ENCODE measurements at places on chromosomes 1 and 21.

GRCh38 chr1:235052067-235053008 lies 76.3 kb downstream of the TOMM20 start:
- DNase-seq: no peak

GRCh38 chr1:119988306-119989062 lies 81.0 kb downstream of the NOTCH2 start:
- no peak for DNase-seq

GRCh38 chr1:85976516-85977205 lies 179.9 kb downstream of the COL24A1 start:
- DNase-seq: no peak

DNA sequence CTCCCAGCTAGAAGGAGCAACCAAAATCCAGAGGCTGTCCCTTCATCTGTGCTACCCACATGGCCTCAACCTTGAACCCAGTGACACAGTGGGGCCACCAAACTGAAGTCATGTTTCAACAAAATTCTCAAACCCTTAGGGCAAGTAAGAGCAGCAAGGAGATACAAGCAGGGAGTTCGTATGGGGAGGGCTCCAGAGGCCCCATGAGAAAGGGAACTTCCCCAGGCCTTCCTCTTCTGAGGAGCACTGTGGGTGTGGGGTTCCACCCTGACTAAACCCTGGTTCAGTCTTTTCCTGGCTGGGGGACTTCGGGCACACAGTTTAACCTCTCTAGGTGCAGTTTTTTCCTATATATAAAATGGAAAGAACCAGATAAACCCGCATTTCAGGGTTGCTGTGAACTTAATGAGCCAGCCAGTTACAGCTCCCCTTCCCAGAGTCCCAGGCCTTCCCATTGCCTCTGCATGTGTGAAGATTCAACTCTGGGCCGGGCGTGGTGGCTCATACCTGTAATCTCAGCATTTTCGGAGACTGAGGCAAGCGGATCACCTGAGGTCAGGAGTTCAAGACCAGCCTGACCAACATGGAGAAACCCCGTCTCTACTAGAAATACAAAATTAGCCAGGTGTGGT lies 8.0 kb upstream of the THEMIS2 start:
- DNase-seq: peak; percentile 39

GRCh38 chr1:169099561-169099960 lies 6.9 kb upstream of the ATP1B1 start:
- DNase-seq: no peak

DNA sequence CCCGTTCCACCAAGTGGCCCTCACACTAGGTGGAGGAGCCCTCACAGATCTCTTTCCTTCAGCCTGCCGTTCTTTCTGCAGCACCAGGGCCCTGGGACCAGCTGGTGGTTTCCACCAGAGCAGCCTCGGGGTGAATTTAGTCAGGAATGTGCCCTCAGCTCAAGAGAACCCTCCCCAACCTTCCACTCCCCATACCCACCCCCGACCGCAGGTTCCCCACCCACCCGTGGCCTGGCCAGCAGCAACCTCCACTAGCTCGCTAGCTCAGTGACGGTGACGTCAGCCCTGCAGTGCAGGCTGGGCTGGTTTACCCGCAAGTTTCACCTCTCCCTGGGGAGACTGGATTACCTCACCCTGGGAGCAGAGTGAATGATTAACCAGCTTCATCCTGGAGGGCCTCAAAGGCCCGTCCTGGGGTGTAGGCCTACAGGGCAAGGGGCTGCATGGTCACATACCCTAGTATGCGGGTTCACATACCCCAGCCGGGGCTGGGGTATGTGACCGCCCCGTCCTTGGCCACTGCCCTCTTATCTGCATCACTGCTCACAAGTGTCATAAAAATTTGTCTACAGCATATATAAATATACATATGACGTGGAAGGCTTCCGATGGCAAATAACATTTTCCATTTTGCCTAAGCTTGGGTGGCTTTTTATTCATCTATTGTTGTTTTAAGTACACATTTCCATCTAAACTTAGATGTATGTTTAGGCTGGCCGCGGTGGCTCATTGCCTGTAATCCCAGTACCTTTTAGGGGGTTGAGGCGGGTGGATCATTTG lies 24.5 kb downstream of the ELF3 start:
- DNase-seq: no peak

DNA sequence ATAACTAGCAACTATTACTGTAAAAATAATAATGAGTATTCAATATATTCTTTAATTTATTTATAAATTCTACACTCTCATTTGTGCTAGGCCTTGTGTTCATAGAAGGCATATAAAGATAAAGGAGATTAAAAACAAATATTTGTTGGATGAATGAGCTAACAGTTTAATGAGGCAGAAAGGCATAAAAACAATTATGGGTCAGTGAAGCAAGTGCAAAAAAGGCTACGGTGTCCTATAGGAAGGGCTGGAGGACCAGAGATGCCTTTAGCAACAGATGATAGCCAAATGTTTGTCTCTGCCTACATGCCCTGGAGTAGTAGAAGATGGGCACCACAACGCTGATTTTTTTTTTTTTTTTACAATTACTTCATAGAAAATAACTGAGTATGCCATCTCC lies 45.7 kb downstream of the PTGS2 start:
- DNase-seq: no peak

DNA sequence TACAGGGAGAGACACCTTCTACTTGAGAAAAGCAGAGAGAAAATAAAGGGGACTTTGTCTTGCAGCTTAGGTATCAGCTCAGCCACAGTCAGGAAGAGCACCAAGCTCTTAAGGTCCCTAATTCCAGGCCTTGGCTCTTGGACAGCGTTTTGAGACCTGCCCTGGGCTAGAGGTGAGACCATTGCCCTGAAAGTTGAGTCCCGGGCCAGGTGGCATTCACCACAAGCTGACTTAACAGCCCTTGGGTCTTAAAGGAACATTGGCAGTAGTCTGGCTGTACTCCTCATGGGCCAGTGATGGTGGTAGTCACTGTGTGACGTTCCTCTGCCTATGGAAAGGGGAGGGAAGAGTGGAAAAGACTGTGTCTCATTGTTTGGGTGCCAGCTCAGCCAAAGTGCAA lies 11.7 kb upstream of the TNNI3K start:
- DNase-seq: no peak

GRCh38 chr1:165954940-165955339 lies 127.5 kb downstream of the UCK2 start:
- DNase-seq: no peak

- DNase-seq: no peak
Observed at GRCh38 chr21:39503123-39503762, 51.5 kb downstream of the SH3BGR start.

DNA sequence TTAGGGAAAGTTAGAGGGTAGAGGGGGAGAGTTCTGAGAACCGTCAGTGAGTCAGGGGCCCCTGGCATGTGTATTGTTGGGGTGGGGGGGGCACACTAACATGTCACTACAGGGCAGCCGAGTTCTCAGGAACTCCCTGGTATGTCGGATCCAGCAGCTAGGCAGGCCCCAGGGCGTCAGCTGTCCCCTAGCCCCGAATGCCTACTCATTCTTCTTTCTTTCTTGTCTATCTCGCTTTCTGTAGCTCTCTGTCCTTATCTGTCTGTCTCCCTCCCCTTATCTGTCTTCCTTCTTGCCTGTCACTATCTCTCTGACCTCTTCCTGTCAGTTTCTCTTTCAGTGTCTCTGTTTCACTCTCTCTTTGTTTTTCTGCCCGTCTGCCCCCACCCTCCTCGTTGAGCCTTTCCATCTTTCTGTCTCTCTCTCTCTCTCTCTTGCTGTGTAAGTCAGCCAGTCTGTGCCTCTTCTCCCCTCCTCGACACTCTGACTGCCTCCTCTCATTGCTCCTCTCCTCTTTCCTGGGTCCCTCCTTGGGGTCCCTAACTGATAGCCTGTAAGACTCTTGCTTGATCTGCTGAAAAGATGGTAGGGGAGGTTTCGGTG lies 2.4 kb downstream of the NTRK1 start:
- DNase-seq: no peak

- no peak for DNase-seq
Observed at GRCh38 chr1:158781104-158781503, at the start of gene OR6N2. TSS of gene OR6N2 (minus strand) at chr1:158781204. CDS start at chr1:158777635, 3,569 bp downstream.

- DNase-seq: no peak
Observed at GRCh38 chr1:227886993-227887696, 60.6 kb downstream of the WNT9A start.

DNA sequence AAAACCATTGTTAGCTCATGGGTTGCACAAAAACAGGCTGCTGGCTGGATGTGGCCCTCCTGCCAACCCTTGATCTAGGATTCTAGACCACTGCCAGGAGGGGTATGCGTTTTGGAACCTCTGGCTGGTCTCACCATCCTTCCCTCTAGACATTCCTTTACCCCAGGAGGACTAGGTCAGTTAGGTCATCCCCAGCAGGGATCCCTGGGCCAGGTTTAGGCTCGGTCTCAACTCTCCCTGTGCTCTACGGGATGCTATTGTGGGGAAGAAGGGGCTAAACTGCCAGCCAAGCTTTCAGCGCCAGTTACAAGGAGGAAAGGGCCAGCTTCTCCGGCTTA lies 22.7 kb downstream of the SLC2A1 start:
- DNase-seq: no peak

GRCh38 chr1:156969496-156969895 lies 49.1 kb downstream of the LRRC71 start:
- no peak for DNase-seq

DNA sequence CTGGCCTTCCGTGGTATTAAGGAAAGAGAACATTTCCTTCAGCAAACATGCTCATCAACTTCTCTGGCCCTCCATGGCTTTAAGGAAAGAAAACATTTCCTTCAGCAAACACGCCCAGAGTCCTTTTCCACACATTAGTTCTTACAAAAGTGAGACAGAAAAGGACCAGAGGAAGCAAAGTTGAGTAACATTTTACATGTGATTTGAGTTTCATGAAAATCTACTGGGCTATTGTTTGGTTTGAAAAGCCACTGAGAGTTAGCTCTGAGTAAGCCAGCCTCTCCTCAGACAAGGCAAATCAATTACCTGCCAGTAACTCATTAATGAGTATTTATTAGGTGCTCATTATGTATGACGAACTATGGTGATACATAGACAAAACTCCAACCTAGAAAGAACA lies 78.0 kb downstream of the NID1 start:
- DNase-seq: no peak

GRCh38 chr1:46679789-46680573 lies 8.3 kb downstream of the TEX38 start:
- DNase-seq: no peak

- peak; percentile 73 for DNase-seq
Observed at GRCh38 chr1:61056573-61057439, 25.6 kb upstream of the NFIA start.

DNA sequence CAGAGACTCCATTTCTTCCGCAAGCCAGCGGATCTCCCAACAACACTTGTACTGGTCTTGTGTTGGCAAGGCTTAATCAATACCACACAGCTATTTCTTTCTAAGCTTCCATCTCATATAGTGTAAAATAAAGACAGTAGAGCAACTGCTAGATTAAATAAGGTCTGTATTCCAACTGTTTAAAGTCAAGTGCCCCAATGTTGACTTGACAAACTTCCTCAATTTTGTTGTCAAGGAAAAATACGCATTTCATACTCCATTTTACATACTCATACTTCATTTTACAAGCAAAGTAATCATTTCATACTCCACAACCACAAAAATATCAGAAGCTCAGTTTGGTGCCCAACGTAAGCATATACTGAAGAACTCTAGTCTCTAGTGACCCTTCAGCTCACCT lies 143.0 kb downstream of the RERE start:
- no peak for DNase-seq

DNA sequence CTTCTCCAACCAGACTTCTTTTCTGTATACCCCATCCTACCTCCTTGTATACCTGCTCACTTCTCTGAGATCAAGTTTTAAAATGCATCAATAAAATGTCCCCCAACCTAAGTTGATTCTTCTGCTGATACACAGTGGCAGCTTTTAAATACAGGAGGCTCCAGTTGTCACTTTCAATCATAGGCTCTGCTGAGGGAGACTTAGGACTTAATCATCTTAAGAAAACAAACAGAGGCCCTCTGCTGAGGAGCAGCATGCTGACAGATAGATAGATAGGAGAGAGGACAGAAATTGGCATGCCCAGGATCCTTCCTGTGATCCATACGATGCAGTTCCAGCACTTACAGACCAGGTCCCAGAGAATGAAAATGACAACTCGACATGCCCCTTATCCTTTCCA lies 311.0 kb upstream of the PROX1 start:
- DNase-seq: no peak

DNA sequence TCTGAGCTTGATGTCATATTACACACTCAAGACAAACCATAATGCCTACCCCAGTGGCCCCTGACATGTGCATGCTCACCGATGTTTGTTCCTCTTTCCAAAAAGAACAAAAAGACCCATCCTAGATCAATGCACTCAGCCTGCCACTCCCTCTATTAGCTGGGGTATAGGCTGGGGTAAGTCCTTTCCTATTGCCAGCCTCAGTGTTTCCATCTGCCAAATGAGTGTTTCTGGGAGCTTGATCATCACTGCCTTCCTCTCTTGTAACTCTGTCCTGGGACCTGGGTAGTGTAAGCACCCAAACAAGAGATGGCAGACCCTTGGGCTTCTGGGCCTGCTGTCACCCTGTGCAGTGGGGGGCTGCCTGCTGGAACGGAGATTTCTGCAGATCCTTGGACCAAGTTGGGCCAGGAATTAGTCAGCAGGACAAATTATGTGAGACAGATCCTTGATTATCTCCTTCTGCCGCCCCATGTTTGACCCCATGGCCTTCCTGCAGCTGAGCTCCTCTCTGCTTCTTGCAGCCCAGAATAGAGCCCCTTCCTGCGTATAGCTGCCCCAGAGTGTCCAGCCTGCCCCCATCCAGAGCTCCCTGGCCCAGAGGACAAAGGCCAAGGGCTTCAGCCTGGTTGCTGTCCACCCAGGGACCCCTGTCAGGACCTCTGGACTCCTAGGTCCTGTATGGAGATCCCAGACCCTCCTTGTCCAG lies 31.5 kb upstream of the LRP8 start:
- DNase-seq: no peak

GRCh38 chr21:42218836-42219605 lies at the start of gene ABCG1:
TSS of gene ABCG1 (plus strand) at chr21:42219140. CDS start at chr21:42219263, 123 bp downstream.
- peak; percentile 61 for DNase-seq

DNA sequence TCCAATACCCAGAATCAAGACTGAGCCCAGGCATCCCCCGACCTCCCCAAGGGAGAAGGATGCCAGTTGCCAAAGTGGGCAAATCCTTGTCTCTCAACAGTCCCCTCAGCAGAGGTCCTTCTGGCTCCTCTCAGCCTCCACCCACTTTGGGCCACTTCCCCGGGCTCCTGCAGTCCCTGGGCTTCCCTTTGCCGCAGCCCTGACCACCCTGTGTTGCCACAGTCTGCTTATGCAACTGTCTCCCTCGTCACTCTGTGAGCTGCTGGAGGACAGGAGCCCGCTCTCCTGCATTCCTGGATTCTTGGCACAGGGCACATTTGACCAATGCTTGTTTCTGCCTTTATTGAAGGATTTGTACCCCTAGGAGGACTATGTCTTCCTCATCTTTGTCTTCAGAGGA lies 2.9 kb upstream of the LRP8 start:
- DNase-seq: no peak

DNA sequence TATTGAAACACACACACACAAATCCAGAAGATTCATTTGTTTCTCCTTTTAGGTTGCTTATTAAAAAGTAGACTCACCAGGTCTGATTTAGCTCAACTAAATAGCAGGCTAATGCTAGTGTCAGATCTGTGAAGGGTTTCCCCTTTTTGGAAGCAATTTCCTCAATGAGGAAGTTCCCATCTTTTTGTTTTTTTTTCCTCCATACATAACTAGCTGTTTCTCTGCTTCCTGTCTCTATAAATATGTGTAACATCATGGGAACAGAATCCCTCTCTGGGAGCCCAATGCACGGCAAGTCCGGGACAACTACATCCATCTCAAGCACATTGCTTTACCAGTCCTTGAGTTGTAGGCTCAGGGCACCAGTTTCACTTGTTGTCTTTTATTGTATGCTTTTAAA lies 1421.1 kb downstream of the PLA2G4A start:
- DNase-seq: no peak

- DNase-seq: peak; percentile 16
Observed at GRCh38 chr1:20367116-20367585, 76.5 kb downstream of the VWA5B1 start.

Data from globus pallidus (tissue), 1 donor.